ENCODE measurements at places on chromosomes 6 and 20. TPM values are rescaled to one million over a fixed set of nuclear protein-coding genes. Genes with fewer than 3 reads are reported as not detected.
A peak's percentile ranks its signal among the peaks of the same experiment; 100 is the strongest.

DNA sequence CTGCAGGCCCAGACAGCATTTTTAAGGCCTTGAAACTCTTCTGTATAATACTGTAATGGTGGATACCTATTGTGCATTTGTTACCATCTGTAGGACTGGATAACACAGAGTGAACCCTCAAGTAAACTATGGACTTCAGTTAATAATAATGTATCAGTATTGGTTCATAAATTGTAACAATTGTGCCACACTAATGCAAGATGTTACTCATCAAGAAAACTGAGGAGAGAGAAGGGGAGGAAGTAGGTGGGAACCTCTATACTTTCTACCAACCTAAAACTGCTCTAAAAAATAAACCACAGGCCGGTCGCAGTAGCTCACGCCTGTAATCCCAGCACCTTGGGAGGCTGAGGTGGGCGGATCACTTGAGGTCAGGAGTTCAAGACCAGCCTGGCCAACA is 10.8 kb downstream of the MAPK13 start:
- no peak for DNase-seq

DNA sequence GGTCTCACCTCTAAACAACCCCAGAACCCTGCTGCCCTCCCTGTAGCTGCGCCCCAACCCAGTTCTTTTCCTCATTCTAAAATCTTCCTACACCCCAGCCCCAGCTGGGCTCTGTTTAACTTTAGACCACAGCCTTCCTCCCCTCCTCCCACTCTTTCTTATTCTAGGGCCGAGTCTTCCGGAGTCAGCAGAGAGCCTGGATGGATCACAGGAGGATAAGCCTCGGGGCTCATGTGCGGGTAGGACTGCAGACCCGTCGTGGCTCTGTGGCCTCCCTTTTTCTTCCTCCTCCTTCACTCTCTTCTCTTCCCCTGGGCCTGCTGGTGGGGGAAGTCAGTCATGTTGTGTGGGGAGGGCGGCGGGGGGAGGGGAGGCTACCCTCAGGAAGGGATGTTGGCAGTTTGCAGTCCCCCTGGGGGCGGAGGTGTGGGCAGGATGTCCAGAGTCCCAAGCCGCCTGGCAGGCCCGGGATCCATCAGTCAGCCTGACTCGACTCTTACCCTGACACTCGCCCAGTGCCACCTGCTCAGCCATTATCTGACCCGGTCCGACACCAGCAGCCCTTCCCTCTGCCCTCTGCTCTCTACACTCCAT is 8.1 kb downstream of the CAPN11 start:
- DNase-seq, result no peak

DNA sequence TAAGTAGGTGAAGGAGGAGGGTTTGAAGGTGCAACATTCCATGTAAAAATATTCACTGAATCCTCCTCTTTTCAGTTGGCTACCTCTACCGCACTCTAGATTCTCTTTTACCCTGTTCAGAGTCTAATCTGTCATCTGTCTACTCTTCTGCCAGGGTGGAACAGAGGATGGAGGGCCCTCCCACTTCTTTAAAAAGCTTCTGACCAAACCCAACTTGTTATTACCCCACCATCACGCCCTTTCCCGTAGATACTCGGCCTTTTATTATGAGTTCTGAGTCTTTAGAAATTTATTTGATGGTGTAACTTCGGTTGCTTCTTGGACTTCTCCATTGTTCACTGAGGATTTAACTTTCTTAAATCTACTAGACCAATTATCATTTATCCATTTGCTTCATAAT is 11.7 kb downstream of the STX11 start:
- no peak for DNase-seq

- peak; percentile 41 for DNase-seq
These were observed 29.5 kb downstream of the SNX5 start for GRCh38 chr20:17938871-17939619.

DNA sequence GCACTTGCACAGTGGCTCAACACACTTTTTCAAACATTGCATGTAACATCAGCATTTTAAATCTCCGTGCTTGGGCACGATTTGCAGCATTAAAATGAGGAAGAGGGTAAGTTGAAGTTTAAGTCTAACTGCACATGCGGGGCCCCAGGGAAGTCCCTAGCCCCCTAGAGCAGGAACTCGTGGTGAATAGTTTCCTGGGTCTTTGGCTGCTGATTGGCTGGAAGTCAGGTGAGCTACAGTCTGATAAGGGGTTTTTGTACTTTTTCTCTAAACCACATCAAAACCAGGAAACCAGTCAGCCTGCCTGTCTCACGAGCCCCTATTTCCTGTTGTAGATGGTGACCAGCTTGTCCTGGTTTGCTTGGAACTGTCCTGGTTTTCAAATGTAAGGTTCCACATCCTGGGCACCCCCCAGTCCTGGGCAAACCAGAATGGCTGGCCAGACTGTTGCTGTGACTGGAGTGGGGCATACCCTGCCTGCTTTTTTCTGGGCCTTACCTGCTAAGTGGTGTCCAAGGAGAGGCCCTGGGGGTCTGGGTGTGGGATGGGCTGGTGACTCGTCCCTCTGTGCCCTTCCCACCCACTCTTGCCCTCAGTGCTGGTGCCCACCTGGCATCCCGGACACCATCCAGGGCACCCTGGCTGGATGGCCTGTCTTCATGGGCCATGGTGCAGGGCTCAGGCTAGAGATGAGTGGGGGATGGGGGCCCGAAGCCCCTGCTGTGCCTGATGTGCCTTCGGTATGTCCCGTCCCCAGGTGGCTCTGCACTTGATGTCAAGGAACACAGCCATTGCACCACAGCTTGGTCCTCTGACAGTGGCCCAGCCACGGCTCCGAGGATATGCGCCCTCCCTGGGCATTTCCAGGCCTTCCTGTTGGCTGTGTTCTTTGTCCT is 31.8 kb downstream of the SUN5 start:
- peak; percentile 71 for DNase-seq

DNA sequence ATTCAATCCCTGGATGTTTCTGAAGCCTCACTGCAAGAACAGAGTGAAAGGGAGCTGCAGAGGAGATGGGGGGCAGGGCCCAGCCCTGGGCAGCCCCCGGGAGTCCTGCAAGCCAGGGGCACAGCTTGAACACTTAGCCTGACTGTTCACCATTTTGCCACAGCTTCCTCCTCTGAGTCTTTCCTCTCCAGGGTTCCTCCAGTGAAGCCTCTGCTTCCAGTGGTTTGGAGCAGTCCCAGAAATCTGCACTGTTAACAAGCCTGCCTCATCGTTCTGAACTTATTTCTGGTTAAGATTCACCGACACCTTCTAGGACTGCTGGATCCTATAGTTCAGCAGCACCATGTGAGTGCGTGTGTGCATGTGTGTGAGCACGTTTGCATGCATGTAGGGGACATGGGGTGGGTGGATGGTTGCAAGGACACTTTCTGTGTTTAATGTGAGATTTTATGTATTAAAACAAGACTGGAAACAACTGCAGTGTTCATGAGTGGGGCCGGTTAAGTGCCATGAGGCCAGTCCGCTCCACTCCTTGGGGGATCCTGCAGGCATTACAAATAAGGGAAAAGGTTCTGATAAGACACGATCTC is 24.6 kb downstream of the CEBPB start:
- DNase-seq, result no peak

DNA sequence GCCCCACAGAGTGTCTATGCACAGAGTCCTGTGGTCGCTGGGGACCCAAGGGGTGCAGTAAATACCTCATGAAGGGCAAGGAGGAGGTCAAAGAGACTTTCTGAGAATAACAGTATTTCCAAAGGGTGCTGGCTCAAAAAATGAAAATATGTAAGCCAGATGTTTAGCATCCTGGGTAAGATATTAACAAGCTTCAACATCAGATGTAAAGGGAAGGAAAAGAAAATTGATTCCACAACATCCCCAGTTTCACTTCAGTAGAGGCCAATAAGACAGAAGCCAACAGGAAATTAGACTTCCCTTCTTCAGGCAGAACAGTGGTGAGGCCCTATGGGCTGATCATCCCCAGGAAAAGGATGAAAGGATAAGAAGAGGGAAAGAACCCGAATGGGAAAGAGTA is 434.7 kb downstream of the PRKN start:
- no peak for DNase-seq

- DNase-seq, result no peak
These were observed 88.7 kb downstream of the SLC23A2 start for GRCh38 chr20:4912380-4913142.

DNA sequence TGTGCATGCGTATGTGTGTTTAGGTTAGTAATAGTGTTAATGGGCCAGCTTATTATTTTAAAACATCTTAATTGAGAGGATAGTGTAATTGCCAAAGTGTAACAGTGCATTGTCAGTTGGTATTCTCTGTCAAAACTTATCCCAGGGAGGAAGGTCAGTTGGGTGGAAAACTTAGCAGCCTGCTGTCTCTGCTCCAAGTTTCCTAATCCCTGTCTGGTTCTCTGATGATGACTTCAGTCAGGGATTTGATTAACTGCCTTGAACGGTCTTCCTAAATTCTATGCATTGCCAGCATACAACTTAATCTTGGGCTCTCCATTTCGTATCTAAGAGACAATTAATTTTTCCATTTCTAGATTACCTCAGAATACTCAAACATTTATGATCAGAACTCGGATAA is 51.1 kb downstream of the L3MBTL3 start:
- DNase-seq, result no peak

DNA sequence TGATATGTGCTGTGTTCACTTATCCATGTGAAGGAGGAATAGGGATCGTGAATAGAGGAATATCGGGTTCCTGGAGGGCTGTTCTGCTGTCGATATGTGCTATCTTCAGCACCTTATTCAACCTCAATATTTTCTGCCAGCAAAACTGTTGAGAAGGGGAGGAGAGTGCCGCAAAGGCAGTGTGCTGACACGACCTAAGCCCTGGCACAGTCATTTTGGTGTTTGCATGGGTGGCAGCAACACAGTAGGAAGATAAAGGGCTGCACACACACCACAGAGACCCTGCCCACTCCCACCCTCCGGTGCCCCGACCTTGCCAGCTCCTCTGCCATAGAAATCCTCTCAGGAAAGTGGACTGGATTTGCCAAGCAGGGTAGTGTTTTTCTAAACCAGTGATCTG is 47.0 kb downstream of the ZDHHC14 start:
- DNase-seq, result no peak

DNA sequence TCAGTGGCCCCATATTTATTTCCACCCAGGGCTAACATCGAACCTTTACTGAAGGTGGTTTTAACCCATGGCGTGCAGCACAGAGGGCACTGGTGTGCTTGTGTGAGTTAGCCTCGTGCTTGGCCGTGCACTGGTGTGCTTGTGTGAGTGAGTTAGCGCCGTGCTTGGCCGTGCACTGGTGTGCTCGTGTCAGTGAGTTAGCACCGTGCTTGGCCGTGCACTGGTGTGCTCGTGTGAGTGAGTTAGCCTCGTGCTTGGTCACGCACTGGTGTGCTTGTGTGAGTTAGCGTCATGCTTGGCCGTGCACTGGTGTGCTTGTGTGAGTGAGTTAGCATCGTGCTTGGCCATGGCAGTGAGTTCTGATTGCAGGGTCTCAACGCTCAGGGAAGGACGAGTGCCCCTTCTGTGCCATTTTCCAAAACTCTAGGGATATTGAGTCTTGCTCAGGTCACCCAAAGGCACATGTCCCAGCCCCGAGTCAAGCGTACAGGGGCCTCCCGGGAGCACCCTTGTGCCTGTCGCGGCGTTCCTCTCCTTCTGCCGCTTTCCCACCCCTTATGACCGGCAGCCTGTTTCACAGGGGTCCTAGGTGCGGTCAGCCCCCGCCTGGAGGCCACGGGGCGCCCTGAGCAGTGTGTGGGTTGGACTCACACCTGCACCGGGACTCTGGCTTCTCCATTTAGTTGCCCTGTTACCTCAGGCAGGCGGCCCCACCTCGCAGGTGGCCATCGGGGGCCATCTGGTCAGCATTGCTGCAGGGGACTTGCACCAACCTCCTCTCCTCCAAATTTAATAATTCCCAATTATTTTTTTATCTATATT is 399.1 kb downstream of the CDH4 start:
- no peak for DNase-seq

C4A gene
- total RNA-seq, result 4.3 TPM

DEFB124 gene
- total RNA-seq, result not detected

SLC4A11 gene
- 1.4 TPM for total RNA-seq

TRIM15 gene
- not detected for total RNA-seq

All from activated T-cell treated with anti-CD3 and anti-CD28 coated beads, Interleukin-2, amount 50 U/mL, for 4 hours (primary cell).